Activated CD8-positive, alpha-beta memory T cell treated with anti-CD3 and anti-CD28 coated beads, Interleukin-2, amount 10 ng/mL, durations not matched to agents 7 days and 5 days (primary cell): ENCODE measurements at places on chromosomes 2 and 18.

DNA sequence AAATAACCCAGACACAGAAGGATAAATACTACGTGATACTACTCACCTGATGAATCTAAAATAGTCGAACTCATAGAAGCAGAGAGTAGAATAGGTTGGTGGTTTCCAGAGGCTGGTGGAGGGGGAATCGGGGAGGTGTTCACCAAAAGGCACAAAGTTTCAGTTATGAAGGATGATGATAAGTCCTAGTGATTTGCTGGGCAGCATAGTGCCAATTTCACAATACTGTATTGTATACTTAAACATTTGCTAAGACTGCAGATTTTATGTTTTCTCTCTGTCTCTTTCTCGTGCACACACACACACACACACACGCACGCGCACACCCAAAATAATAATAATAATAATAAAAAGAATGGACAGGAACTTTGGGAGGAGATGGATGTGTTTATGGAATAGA lies 220.3 kb upstream of the EPAS1 start:
- no peak for DNase-seq
- peaks cover 52% of the 10 kb centered on the region for H3K4me1 ChIP-seq
- no peaks in the 10 kb centered on the region for H3K27me3 ChIP-seq
- no peak overlapping the region for H3K27ac ChIP-seq

DNA sequence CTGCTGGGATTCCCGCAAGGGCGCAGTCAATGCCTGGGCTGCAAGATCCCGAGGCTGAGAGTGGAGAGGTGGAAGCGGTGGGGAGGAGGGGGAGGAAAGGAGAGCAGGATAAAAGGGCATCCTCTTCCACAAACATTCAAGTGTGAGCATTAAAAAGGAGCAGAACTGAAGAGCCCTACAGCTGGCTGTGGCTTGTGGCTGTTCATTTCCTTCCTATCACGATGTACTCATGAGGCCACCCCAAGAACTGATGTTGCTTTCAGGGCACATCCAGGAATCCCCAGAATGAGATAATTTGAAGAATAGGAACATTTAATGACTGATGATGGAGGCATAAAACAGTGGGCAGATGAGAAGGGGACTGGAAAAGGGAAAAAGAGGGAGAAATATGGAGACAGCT lies 230.8 kb upstream of the SMIM21 start:
- H3K27me3 ChIP-seq, result peaks cover 2% of the 10 kb centered on the region
- H3K36me3 ChIP-seq, result no peaks in the 10 kb centered on the region
- DNase-seq, result no peak
- no peak overlapping the region for H3K27ac ChIP-seq
- H3K4me3 ChIP-seq, result no peak overlapping the region

- no peak overlapping the region for H3K27ac ChIP-seq
- H3K36me3 ChIP-seq, result no peaks in the 10 kb centered on the region
These were observed 156.3 kb downstream of the EPHA4 start for GRCh38 chr2:221415789-221416188.

GRCh38 chr2:25592766-25593292 lies 80.5 kb downstream of the DTNB start:
- H3K27me3 ChIP-seq, result no peaks in the 10 kb centered on the region
- no peak overlapping the region for H3K4me3 ChIP-seq
- H3K27ac ChIP-seq, result peak overlapping the region; percentile 20
- H3K4me1 ChIP-seq, result peaks cover 42% of the 10 kb centered on the region
- no peak for DNase-seq
- peaks cover 7% of the 10 kb centered on the region for H3K36me3 ChIP-seq

- no peak for DNase-seq
- no peak overlapping the region for H3K4me3 ChIP-seq
- H3K27ac ChIP-seq, result no peak overlapping the region
- no peaks in the 10 kb centered on the region for H3K27me3 ChIP-seq
These were observed 377.7 kb upstream of the MEX3C start for GRCh38 chr18:51575171-51575570.

GRCh38 chr18:7789856-7790552 lies 222.9 kb downstream of the PTPRM start:
- H3K4me3 ChIP-seq, result no peak overlapping the region
- no peaks in the 10 kb centered on the region for H3K36me3 ChIP-seq
- no peaks in the 10 kb centered on the region for H3K4me1 ChIP-seq

DNA sequence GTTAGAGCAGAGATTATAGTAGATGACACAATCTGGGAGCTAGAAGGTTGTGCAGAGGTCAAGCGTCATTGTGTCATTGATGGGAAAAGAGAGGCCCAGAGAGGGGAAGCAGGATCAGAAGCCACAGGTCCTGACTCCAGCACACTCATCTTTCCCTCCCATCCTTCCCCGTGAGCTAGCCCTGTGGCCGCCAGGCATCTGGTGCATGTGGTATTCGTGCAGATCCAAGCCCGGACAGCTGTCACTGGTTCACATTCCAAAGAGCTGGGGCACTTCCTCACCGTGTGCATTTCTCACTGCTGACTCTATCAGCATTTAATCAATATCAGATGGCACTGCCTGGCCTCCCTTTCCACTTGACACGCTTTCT lies 94.1 kb upstream of the THOC1 start:
- H3K4me1 ChIP-seq, result no peaks in the 10 kb centered on the region
- DNase-seq, result no peak
- no peaks in the 10 kb centered on the region for H3K36me3 ChIP-seq
- peaks cover 8% of the 10 kb centered on the region for H3K27me3 ChIP-seq
- no peak overlapping the region for H3K27ac ChIP-seq
- H3K4me3 ChIP-seq, result no peak overlapping the region

DNA sequence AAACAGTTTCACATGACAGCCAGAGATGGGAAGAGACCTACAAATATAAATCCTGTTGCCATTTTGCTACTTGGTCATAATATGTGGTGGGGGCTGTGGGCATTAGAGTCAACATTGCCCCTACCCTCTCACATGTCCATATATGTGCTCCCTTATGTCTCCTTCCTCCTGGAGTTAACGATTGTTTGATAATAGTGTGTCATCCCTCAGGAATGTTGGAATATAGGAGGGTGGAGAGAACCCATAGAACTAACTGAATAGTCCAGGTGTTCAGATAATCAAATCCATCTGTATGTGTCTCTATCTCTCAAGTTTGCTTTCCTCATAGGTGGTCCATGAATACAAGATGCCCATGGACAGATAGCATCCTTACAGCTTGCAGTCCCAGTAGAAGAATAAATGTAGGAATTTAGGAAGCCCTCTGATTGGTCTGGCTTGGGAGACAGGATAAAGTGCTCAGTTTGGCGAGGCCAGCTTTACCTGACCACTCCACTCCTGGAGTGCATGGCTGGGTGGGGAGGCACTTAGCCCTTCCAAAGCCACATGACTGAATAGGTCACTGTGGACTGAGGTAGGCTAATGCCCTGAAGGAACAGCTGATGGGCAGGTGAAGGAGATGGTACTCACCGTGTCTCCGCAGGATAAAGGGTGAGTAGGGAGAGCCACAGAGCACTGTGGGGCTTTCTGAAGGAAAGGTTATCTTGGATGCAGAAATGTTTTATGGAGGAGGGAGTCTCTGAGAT lies 166.9 kb downstream of the CDCA7 start:
- no peaks in the 10 kb centered on the region for H3K36me3 ChIP-seq
- H3K4me3 ChIP-seq, result no peak overlapping the region
- no peak for DNase-seq
- H3K27me3 ChIP-seq, result peaks cover 14% of the 10 kb centered on the region
- no peaks in the 10 kb centered on the region for H3K4me1 ChIP-seq
- no peak overlapping the region for H3K27ac ChIP-seq

- no peak overlapping the region for H3K27ac ChIP-seq
- peaks cover 2% of the 10 kb centered on the region for H3K36me3 ChIP-seq
- no peak overlapping the region for H3K4me3 ChIP-seq
- H3K27me3 ChIP-seq, result no peaks in the 10 kb centered on the region
- no peaks in the 10 kb centered on the region for H3K4me1 ChIP-seq
- no peak for DNase-seq
These were observed 148.6 kb downstream of the ZNF236 start for GRCh38 chr18:76970770-76971559.

- no peak overlapping the region for H3K27ac ChIP-seq
- H3K4me1 ChIP-seq, result no peaks in the 10 kb centered on the region
- H3K4me3 ChIP-seq, result no peak overlapping the region
- no peak for DNase-seq
- no peaks in the 10 kb centered on the region for H3K36me3 ChIP-seq
These were observed 6.9 kb upstream of the DPYSL5 start for GRCh38 chr2:26840937-26841610.

DNA sequence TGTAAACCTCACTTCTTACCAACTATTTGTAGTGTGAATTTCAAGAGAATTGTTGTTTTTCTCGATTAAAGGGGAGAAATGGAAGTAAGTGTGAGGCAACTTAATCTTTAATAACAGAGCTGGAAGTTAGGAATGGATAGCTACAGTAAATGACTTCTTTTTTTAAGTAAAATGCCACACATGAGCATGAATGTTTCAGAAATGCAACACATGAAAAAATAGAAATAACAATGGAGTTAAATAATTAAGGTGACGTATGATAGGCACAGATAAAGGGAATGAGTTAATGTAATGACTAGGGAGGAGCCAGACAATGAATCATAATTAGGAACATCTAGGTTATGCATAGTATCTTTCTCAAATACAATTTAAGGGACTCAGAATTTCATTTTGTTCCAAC lies 3.4 kb downstream of the REL start:
- H3K4me3 ChIP-seq, result peak overlapping the region; percentile 61
- no peaks in the 10 kb centered on the region for H3K27me3 ChIP-seq
- peaks cover 38% of the 10 kb centered on the region for H3K4me1 ChIP-seq
- peak overlapping the region; percentile 82 for H3K27ac ChIP-seq
- DNase-seq, result no peak

DNA sequence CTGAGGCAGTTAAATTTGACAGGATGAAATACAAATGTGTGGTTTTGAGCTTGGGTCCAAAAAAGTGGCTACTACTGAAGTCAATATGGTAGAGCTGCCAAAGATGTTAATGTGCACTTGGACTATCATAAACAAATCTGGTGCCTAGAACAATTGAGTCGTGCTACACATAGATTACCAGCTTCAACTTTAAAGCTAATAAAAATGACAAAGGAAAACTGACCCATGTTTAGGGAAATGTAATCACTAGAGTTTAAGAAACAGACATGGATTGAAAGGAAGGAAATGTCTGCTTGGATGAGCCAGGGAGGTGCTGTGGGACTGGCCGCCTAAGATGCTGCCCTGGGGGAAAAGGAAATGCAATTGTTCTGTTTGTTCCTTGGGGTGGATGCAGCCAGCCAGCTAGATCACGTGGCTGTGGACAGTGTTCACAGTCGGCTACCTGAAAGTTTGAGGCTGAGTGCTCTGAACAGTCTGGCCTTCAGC lies 36.6 kb downstream of the CYB5A start:
- DNase-seq, result no peak
- no peak overlapping the region for H3K27ac ChIP-seq
- no peaks in the 10 kb centered on the region for H3K27me3 ChIP-seq
- no peak overlapping the region for H3K4me3 ChIP-seq
- H3K4me1 ChIP-seq, result peaks cover 4% of the 10 kb centered on the region
- H3K36me3 ChIP-seq, result no peaks in the 10 kb centered on the region

- no peaks in the 10 kb centered on the region for H3K27me3 ChIP-seq
- no peak for DNase-seq
- no peaks in the 10 kb centered on the region for H3K36me3 ChIP-seq
- no peak overlapping the region for H3K27ac ChIP-seq
- H3K4me3 ChIP-seq, result no peak overlapping the region
- no peaks in the 10 kb centered on the region for H3K4me1 ChIP-seq
These were observed 294.3 kb upstream of the ZNF804A start for GRCh38 chr2:184304006-184304405.

DNA sequence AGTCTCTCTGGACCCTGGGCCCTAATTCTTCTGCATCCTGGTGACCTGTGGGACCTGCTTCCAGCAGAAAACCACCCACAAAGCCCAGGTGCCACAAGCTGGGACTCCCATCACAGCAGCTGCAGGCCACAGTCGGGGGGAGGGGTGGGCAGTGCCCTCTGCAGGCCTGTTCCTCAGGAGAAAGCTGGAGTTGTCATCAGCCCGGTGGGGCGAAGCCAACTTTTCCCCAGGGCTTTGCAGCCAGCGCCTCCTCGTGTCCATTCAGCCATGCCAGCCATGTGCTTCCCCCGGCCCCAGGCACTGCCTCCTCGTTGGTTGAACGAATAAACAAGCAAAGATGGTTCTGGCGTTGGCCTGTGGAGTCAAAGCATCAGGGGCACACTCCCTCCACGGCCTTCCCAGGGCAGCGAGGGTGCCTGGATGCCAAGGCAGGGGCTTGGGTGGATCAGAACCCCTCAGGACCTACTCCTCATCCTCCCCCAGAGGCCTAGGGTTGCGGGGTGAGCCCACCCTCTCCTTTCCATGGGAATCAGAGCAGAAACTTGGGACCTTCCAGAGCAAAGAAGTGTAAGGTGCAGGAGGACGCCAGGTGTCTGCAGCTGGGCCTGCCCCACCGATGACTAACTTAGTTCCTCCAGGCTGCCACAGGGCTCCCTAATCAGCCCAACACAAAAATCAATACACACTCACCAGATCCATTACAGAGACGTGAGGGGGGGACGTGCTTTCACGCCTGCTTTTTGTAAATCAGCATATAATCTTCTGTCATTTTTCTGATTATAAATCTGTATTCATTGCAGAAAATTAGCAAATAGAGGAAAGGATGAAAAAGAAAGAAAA lies 75.7 kb upstream of the RAB6C start:
- DNase-seq, result peak; percentile 30
- no peaks in the 10 kb centered on the region for H3K36me3 ChIP-seq
- no peaks in the 10 kb centered on the region for H3K4me1 ChIP-seq
- no peak overlapping the region for H3K4me3 ChIP-seq
- peaks cover 12% of the 10 kb centered on the region for H3K27me3 ChIP-seq

DNA sequence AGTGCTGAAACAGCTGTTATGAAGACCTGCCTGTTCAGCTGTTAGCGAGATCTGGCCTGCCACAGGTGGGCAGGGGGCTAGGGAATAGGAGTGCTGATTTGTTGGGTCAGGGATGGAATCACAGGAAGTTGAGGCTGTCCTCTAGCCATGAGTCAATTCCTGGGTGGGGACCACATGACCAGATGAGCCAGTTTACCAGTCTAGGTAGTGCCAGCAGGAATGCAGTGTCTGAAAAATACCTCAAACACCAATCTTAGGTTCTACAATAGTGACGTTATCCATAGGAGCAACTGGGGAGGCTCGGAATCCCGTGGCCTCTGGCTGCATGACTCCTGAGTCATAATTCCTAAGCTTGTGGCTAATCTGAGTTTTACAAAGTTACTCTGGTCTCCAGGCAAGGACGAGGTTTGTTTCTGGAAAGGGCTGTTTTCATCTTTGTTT lies 44.9 kb downstream of the DYSF start:
- DNase-seq, result no peak
- no peak overlapping the region for H3K4me3 ChIP-seq
- H3K27me3 ChIP-seq, result no peaks in the 10 kb centered on the region
- H3K4me1 ChIP-seq, result no peaks in the 10 kb centered on the region
- H3K36me3 ChIP-seq, result no peaks in the 10 kb centered on the region

- no peaks in the 10 kb centered on the region for H3K27me3 ChIP-seq
- peak within 1 kb of the TSS; percentile 91 for H3K4me3 ChIP-seq
- H3K4me1 ChIP-seq, result peaks cover 12% of the 10 kb centered on the region
- H3K27ac ChIP-seq, result peak within 1 kb of the TSS; percentile 82
- H3K36me3 ChIP-seq, result no peaks in the 10 kb centered on the region
- peak; percentile 65 for DNase-seq
These were observed at the start of gene ICA1L for GRCh38 chr2:202871300-202872141. Gene ICA1L (minus strand): TSS chr2:202871766. CDS start chr2:202829009, 42,757 bp downstream.

GRCh38 chr18:35904389-35905037 lies 68.0 kb upstream of the RMP24 start:
- H3K27me3 ChIP-seq, result no peaks in the 10 kb centered on the region
- no peaks in the 10 kb centered on the region for H3K36me3 ChIP-seq
- H3K27ac ChIP-seq, result no peak overlapping the region
- DNase-seq, result no peak
- no peak overlapping the region for H3K4me3 ChIP-seq
